ENCODE measurements at places on chromosomes 5 and 9.

DNA sequence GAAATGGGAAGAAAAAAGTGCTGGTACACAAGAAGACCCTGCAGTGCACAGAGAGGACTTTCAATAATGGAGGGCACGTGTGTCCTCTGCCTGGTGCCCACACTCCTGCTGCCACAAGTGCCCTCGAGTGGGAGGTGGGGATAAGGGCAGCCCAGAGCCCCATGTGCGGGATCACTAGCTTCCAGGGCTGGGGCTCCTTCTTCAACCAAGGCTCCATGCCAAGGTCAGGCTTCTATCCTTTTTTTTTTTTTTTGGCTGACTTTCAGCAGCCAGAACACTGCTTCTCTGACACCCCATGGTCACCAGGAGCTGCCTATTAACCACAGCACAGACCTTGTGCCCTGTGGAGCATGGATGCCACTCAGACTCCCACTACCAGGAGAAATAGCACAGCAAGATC lies 7.5 kb downstream of the ACSL6 start:
- no peak for DNase-seq

DNA sequence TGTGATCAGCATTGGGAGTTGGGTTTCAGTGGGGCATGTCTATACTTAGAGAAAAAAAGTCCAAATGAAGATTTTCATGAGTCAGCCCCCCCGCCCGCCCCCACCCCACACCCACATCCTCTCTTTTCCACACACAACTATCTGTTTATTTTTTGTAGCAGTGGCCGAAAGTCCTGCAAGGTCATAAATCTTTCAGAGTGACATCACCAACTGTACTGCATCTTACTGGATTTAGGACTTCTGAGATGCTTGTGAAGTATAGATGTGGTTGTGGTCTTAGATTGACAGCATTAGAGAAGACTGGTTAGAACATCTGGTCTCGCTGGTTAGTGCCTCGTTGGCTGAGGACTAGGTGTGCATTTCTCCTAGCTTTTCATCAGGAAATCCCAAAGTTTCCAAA lies 7.3 kb upstream of the ROPN1L start:
- DNase-seq = no peak

- no peak for DNase-seq
Measured at GRCh38 chr9:135239769-135240141, 152.3 kb downstream of the OLFM1 start.

DNA sequence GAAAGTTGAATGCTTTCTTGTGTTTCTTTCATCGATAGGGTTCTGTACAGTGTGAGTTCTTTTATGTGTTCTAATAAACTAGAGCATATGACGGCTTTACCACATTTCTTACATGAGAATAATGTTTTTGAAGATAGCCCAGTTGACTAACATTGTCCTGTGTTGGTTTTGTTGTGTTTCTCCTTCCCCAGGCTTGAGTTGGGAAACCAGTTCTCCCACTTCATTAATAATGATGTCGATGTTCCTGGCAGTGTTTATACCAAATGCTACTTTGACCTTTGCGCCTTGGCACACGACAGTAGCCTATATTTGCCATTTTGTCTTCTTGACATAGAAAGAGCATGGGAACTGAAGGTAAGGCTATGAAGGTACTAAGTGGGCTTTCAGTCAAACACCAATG lies 14.4 kb upstream of the ZNF782 start:
- DNase-seq = no peak

DNA sequence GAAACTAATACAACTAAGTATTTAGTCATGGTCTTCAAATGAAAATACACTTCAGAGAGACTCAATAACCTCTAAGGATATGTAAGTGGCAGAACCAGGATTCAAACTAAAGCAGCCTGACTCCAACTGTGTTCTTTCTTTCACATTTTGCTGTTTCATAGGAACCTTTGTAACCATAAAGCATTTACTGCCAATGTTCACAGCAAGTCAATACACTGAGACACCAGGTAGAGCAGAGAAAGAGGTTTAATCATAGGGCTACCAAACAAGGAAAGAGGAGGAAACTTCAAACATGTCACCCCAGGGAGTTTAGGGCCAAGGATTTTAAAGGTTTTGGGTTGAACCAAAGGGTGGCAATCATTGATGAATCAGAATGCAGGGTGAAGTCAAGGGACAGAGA lies 263.1 kb upstream of the PTGER4 start:
- no peak for DNase-seq

GRCh38 chr5:26237489-26237888 lies 800.9 kb downstream of the CDH9 start:
- DNase-seq = no peak

DNA sequence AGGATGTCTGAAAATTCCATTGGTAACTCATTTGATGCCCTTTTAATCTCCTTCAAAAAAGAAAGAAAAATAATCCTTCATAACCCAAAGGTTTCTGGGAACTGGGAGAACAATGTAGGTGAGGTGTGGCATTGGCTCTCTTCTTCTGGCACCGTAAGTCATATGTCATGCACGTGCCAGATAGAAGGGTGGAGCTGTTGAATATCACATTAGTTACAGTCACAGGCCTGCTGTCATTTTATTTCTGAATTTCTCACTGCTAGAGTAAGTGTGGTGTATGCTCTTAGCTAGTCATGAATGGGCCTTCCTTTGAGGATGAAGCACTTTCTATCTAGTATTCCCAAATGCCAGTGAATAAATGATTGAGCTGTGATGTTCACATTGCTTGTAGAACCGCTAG lies 201.8 kb upstream of the SGCD start:
- no peak for DNase-seq

DNA sequence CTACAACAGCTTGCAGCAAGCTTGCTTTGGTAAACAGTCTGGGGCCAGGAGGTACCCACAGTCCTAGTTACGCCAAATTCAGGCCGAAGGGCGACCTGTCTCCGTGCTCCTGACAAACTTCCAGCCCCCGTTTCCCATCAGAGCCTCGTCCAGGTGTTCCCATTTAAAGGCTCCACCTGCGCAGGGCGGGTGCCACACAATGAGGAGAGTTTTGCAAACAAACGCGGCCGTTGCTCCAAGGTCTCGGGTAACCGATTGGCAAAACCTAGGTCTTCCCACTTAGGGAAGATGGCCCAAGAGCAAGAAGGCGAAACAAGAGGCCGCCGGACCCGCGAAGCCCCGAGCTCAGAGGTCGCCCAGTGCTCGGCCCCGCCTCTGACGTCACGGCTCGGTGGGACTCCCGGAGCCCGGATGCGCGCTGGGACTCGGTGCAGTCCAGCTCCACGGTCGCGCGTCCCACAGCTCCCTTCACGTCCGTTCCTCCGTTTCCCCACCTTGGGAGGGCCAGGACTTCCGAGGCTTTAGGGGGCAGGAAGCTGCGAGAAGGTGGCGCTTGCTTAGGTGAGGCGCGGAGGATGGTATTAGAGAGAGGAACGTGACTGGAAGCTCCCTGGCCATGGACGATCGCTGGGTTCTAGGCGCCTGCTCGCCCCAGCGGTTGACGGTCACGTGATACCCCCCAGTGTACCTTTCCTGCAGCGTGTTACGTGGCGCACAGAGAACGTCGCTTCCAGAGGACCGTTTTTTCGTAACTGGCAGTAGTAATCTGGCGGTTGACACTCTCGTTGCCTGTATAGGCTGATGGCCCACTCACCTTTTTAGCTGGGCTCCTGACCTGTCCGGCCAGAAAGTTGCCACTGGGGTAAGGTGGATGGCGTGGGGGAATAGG lies 41.8 kb upstream of the KDM4C start:
- peak; percentile 44 for DNase-seq

DNA sequence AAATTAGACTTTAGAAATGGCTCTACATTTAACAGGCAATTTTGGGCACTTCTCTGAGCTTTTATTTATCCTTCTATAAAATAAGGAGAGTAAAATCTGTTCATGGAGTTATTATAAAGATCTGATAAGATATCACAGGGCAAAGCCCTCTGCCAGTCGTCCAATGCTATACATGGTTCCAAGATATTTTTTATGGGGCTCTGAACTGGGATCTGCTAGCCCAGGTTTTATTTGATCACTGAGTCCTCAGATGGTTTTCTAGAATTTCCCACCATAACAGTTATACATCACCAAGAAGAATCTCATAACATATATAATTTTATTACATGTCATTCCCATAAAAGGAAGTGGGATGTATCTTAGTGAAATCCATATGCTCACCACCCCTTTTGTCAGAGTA lies 23.2 kb upstream of the IQGAP2 start:
- no peak for DNase-seq

- DNase-seq = no peak
Measured at GRCh38 chr5:5220901-5221631, 80.9 kb downstream of the ADAMTS16 start.

GRCh38 chr9:112176524-112176923 lies 1.4 kb upstream of the SUSD1 start:
- no peak for DNase-seq

- no peak for DNase-seq
Measured at GRCh38 chr5:54595721-54596120, 78.2 kb downstream of the SNX18 start.

GRCh38 chr5:39902626-39903025 lies 477.8 kb upstream of the DAB2 start:
- DNase-seq = no peak

GRCh38 chr9:129439242-129439641 lies 181.7 kb downstream of the C9orf50 start:
- no peak for DNase-seq

DNA sequence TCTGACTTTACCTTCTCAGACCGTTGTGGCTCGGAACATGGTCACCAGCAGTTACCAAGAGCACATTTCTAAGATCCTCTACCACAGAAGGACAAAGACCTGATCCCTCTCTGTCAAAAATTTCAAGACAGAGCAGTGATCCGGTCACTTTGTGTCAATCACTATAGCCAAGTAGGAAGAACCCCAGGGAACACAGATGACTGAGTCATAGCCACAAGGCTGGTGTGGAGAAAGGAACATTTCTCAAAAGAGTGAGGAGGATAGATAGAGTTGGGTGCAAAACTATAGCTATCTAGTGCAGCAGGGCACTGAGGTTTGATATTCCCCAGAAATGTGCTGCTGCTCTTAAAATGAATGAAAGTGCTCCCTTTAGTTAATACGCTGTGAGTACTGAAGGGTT lies 130.7 kb upstream of the SMIM23 start:
- DNase-seq = no peak

DNA sequence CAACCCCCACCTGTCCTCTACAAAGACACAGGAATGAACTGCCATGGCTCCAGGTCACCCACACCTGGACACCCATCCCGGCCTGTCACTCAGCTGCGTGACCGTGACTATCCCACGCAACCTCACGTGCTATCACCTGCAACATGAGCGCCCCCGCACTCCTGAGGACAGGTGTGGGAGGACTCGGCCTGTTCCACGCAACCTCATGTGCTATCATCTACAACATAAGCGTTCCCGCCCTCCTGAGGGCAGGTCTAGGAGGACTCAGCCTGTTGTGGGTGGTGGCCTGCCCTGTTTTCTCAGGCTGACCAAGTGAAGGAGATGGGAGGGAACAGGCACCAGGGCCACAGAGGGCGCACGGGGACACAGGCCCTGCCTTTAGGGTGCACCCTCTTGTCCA lies 4.1 kb downstream of the QSOX2 start:
- no peak for DNase-seq

- DNase-seq = no peak
Measured at GRCh38 chr5:74631081-74631953, 9.2 kb downstream of the ENC1 start.

GRCh38 chr5:54804086-54804485 lies 181.3 kb downstream of the ESM1 start:
- no peak for DNase-seq

GRCh38 chr9:22143799-22144625 lies 134.9 kb upstream of the CDKN2B start:
- DNase-seq = no peak

- DNase-seq = no peak
Measured at GRCh38 chr5:175828651-175829050, 42.7 kb upstream of the CPLX2 start.

DNA sequence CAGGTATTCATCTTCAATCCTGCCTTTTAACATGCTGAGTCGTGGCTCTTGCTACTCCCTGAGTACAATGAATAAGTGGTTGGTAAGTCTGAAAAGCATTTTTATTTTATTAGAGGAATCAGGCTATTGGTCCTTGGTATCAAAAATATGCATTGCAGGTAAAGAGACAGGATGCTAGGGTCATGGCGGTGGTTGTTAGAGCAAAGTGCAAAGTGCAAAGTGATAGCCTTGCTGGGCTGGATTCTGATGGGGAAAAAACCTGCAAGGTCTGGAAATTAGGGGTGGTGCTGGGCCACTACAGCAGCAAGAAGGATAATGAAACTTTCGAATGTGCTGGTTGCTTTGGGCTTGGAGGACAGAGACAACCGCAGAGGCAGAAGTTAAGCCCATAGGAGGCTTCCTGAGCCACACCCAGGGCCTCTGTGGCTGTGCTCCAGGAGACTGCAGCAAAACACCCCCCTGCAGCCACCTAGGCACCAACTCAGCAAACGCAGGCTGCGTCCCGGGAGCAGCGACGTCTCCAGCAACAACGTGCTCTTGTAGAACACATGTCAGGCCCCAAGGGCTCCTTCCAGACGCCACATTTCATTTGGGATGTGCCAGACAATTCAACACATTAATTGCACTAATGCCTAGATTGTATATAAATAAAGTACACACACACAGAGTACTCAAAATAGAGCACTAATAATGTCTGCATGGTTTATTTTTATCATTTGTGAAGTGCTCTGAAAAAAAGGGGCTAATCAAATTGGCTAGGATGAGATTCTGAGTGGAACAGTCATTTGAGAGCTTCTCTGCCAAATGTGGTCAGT lies 149.8 kb upstream of the RAPGEF1 start:
- no peak for DNase-seq

DNA sequence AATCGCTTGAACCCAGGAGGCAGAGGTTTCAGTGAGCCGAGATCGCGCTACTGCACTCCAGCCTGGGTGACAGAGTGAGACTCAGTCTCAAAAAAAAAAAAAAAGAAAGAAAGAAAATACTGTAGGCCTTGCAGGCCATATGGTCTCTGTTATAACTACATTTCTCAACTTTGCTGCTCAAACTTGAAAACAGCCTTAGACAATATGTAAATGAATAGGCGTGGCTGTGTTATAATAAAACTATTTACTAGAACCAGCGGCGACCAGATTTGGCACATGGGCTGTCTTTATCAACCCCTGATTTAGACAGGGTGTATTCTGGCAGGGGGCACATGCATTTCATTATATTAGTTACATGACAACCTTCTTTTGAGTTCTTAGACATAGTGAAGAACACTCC lies 130.0 kb downstream of the C9orf152 start:
- DNase-seq = no peak
